Thoracic aorta (tissue), 2 donors: ENCODE measurements at places on chromosomes 3 and 15.

DNA sequence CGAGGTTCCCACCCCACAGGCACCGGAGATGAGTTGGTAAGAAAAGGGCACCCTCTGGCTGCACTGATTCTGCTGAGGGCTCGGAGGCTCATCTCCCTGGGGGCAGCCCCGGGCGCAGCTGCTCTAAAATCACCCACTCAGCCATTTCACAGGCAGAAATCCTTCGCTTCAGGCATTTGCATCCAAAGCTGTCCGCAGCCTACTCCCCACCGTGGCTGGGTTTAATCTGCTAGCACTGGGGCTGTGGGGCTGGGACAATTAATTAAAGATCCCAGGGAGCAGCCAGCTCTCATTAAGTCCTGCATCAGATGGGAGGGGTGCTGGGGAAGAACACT is 104.3 kb upstream of the PRR20G start:
- DNase-seq, result no peak
- no peak overlapping the region for H3K4me3 ChIP-seq
- no peaks in the 10 kb centered on the region for H3K4me1 ChIP-seq
- H3K27ac ChIP-seq, result no peak overlapping the region

DNA sequence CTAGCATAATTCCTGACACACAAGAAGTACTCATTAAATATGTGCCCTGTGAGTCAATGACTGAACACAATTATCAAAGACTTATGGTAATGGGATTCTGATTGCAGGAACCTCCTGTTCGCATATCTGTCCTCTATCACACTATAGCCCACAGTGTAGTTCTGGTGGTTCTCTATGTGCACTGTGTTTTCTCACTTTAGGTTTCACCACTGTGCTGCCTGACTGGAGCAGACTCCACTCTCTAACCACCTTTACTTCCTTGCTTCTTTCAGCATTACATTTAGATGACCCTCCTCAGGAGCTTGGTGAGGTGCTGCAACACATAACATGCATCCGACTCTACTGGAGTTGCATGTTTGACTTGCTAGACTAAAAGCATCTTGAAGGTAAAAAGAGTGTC is 777.1 kb downstream of the SQOR start:
- H3K36me3 ChIP-seq, result no peaks in the 10 kb centered on the region
- no peak for DNase-seq
- no peak overlapping the region for H3K4me3 ChIP-seq
- H3K4me1 ChIP-seq, result no peaks in the 10 kb centered on the region
- no peaks in the 10 kb centered on the region for H3K27me3 ChIP-seq

- no peaks in the 10 kb centered on the region for H3K27me3 ChIP-seq
- peak overlapping the region; percentile 5 for H3K4me3 ChIP-seq
- peaks cover 72% of the 10 kb centered on the region for H3K36me3 ChIP-seq
- peak overlapping the region; percentile 81 for H3K27ac ChIP-seq
- no peak for DNase-seq
Measured at GRCh38 chr3:134357914-134358811, 16.1 kb downstream of the AMOTL2 start.

DNA sequence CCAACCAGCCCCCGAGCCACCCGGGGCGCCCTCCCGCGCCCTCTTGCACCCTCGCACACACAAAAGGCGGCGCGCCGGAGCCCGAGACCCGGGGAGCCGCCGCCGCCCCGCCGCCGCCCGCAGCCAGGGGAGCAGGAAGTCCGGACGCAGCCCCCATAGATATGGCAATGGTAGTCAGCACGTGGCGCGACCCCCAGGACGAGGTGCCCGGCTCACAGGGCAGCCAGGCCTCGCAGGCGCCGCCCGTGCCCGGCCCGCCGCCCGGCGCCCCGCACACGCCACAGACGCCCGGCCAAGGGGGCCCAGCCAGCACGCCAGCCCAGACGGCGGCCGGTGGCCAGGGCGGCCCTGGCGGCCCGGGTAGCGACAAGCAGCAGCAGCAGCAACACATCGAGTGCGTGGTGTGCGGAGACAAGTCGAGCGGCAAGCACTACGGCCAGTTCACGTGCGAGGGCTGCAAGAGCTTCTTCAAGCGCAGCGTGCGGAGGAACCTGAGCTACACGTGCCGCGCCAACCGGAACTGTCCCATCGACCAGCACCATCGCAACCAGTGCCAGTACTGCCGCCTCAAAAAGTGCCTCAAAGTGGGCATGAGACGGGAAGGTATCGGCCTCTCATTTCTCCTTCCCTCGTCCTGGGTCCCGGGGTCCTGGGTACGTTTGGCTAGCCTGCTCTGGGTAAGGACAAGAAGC is 1.6 kb downstream of the NR2F2 start:
- peak overlapping the region; percentile 95 for H3K27ac ChIP-seq
- peaks cover 6% of the 10 kb centered on the region for H3K36me3 ChIP-seq
- peak overlapping the region; percentile 74 for H3K4me3 ChIP-seq
- H3K4me1 ChIP-seq, result peaks cover 23% of the 10 kb centered on the region
- DNase-seq, result no peak
- H3K27me3 ChIP-seq, result no peaks in the 10 kb centered on the region

DNA sequence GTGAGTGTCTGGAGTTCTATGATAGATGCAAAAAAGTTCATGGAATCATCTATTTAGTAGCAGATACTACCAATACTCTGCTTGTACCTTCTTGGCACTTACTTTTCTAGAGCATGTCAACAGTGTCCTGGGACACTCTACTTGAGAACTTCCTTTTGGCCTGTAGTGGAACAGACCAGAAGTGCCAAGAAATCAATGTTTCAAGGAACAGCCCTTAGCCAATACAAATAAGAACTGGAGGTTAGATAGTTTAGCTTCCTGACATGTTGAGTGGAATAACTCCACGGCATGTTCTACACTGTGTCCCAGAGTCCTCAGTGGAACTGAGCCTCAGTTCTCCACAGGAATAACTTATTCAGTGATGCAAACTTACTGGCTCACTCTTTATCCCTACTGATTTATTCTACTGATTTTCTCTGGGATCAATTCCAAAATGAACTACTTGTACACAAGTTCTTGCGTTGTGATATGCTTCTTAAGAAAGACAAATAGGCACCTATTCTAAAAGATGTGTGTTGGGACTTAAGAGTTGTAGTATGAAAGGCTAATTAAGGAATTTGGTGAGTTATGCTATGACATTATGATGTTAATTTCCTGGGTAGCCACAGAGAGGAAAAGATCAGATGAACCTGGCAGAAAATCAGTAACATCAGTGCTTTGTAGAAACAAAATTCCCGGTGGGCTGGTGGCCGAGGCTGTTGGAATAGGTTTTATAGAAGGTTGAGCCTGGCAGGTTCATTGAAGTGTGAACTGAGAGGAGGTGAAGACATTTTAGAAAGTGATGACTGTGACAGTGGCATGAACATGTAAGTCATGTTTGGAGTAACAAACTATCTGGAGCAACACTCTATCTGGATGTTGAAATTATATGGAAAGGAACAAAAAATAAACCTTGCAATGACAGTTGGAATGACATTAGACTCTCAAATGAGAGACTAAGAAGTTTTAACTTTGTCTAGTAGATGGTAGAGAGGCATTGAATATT is 101.8 kb upstream of the RBMS3 start:
- H3K4me3 ChIP-seq, result no peak overlapping the region
- H3K27me3 ChIP-seq, result no peaks in the 10 kb centered on the region
- H3K27ac ChIP-seq, result no peak overlapping the region
- no peak for DNase-seq

- no peaks in the 10 kb centered on the region for H3K27me3 ChIP-seq
- DNase-seq, result no peak
- H3K36me3 ChIP-seq, result no peaks in the 10 kb centered on the region
- no peak overlapping the region for H3K4me3 ChIP-seq
Measured at GRCh38 chr3:12044860-12045259, 40.7 kb downstream of the SYN2 start.

GRCh38 chr3:122003112-122003511 is 18.9 kb downstream of the ILDR1 start:
- no peak overlapping the region for H3K4me3 ChIP-seq
- H3K36me3 ChIP-seq, result no peaks in the 10 kb centered on the region
- peaks cover 15% of the 10 kb centered on the region for H3K4me1 ChIP-seq

GRCh38 chr3:44926172-44926571 is 49.8 kb downstream of the ZDHHC3 start:
- H3K27me3 ChIP-seq, result no peaks in the 10 kb centered on the region
- no peak overlapping the region for H3K4me3 ChIP-seq
- no peak for DNase-seq
- no peak overlapping the region for H3K27ac ChIP-seq

DNA sequence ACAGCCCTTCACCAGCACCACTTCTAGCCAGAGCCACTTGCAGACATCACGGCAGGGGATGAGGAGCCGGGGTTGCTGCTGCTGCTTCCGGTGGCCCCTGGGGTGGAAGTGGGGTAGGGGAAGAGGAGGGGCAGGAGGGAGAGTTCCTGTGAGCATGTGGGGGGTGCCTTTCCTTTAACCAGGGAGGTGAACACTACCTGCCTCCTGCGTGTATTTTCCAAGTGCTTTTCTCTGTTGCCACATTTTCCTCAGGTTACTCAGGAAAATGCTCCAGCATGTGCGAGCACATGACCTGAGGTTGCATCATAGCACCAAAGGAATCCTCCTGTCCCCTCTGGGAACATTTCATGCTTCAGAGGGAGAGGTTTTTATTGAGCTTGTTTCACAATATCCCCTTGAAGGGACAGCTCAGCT is 12.2 kb upstream of the SACM1L start:
- no peak overlapping the region for H3K27ac ChIP-seq
- no peaks in the 10 kb centered on the region for H3K27me3 ChIP-seq
- H3K4me3 ChIP-seq, result no peak overlapping the region
- DNase-seq, result no peak
- H3K4me1 ChIP-seq, result peaks cover 2% of the 10 kb centered on the region

GRCh38 chr15:44715142-44715796 is 4.0 kb downstream of the B2M start:
- H3K4me3 ChIP-seq, result peak overlapping the region; percentile 4
- H3K27me3 ChIP-seq, result no peaks in the 10 kb centered on the region
- no peak for DNase-seq
- no peak overlapping the region for H3K27ac ChIP-seq

- H3K27ac ChIP-seq, result peak overlapping the region; percentile 56
- H3K4me3 ChIP-seq, result no peak overlapping the region
- no peaks in the 10 kb centered on the region for H3K36me3 ChIP-seq
- H3K4me1 ChIP-seq, result peaks cover 30% of the 10 kb centered on the region
- H3K27me3 ChIP-seq, result no peaks in the 10 kb centered on the region
Measured at GRCh38 chr3:149462581-149463011, 11.9 kb upstream of the TM4SF4 start.

GRCh38 chr3:53495520-53496391 is 1.3 kb downstream of the CACNA1D start:
- DNase-seq, result no peak
- H3K36me3 ChIP-seq, result no peaks in the 10 kb centered on the region
- peaks cover 3% of the 10 kb centered on the region for H3K4me1 ChIP-seq
- H3K4me3 ChIP-seq, result peak overlapping the region; percentile 56
- H3K27ac ChIP-seq, result no peak overlapping the region
- H3K27me3 ChIP-seq, result no peaks in the 10 kb centered on the region

DNA sequence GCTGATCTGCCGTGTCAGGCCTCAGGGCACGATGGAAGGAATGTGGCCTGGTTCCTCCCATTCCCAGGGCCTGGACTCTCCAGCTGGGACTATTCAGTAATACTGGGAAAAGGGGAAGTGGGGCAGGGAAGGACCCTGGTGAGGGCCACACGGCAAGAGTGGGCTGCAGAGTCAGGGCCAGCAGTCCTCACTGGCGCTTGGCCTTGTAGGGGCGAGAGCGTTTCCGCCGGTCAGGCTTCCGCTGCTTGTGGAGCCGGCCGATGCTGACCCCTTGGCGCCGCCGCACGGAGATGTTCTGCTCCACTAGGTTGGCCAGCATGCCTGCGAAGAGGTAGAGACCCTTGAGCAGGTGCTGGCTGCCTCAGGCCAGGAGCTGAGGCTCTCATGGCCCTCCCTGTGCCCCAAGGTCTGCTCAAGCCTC is 42.8 kb downstream of the SEMA3G start:
- H3K27me3 ChIP-seq, result no peaks in the 10 kb centered on the region
- H3K4me1 ChIP-seq, result no peaks in the 10 kb centered on the region
- H3K27ac ChIP-seq, result no peak overlapping the region
- H3K4me3 ChIP-seq, result no peak overlapping the region
- peaks cover 67% of the 10 kb centered on the region for H3K36me3 ChIP-seq
- no peak for DNase-seq

- H3K27me3 ChIP-seq, result no peaks in the 10 kb centered on the region
- no peak for DNase-seq
- H3K36me3 ChIP-seq, result no peaks in the 10 kb centered on the region
- H3K4me1 ChIP-seq, result no peaks in the 10 kb centered on the region
Measured at GRCh38 chr3:160159806-160160205, 65.4 kb upstream of the C3orf80 start.

GRCh38 chr3:98772022-98772421 is 8.9 kb downstream of the ST3GAL6 start:
- no peaks in the 10 kb centered on the region for H3K27me3 ChIP-seq
- DNase-seq, result no peak
- peaks cover 3% of the 10 kb centered on the region for H3K36me3 ChIP-seq

DNA sequence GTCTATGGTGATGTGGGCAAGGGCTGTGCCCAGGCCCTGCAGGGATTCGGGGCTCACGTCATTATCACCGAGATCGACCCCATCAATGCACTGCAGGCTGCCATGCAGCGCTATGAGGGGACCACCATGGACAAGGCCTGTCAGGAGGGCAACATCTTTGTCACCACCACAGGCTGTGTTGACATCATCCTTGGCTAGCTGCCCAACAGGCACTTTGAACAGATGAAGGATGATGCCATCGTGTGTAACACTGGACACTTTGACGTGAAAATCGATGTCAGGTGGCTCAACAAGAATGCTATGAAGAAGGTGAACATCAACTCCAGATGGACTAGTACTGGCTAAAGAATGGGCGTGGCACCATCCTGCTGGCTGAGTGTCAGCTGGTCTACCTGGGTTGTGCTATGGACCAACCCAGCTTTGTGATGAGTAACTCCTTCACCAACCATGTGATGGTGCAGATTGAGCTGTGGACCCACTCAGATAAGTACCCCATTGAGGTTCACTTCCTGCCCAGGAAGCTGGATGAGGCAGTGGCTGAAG is 6.1 kb upstream of the USP8 start:
- H3K27ac ChIP-seq, result no peak overlapping the region
- no peak for DNase-seq

DNA sequence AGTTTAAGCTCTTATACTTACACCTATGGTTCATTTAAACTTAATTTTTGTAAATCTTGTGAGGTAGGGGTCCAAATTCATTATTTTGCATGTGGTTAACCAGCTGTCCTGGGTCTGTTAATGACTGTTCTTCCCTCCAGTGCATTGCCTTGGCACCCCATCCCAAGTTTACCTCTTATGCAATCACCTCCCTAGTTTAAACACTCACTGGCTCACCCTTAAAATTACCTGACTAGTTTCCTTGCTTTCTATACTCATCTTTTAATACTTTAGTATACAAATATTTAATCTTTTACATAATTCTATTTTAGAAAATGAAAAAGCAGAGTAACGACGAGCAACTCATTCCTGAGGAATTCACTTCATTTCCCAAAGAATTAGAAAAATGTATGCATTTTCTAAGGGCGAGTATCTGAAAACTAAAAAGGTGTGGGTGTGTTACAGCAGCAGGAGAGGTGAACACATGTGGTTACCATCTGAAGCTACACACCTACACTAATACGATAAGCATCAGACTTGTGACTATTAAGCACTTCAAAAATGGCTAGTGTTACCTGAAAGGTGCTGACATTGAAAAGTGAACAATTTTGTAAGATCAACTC is 33.7 kb downstream of the TJP1 start:
- H3K4me3 ChIP-seq, result no peak overlapping the region
- H3K4me1 ChIP-seq, result peaks cover 14% of the 10 kb centered on the region
- DNase-seq, result no peak
